Mesenchymal stem cell (in vitro differentiated cells and primary cell): ENCODE measurements at places on chromosomes 1 and 21.

- DNase-seq: no peak
These were observed 221.6 kb downstream of the DAB1 start for GRCh38 chr1:57202241-57202640.

- no peak for DNase-seq
These were observed 1048.0 kb downstream of the PLA2G4A start for GRCh38 chr1:187876775-187877174.

GRCh38 chr1:171909711-171910110 lies 68.4 kb downstream of the DNM3 start:
- DNase-seq: no peak

- peak; percentile 51 for DNase-seq
These were observed 1.5 kb downstream of the GCLM start for GRCh38 chr1:93907718-93908117.

DNA sequence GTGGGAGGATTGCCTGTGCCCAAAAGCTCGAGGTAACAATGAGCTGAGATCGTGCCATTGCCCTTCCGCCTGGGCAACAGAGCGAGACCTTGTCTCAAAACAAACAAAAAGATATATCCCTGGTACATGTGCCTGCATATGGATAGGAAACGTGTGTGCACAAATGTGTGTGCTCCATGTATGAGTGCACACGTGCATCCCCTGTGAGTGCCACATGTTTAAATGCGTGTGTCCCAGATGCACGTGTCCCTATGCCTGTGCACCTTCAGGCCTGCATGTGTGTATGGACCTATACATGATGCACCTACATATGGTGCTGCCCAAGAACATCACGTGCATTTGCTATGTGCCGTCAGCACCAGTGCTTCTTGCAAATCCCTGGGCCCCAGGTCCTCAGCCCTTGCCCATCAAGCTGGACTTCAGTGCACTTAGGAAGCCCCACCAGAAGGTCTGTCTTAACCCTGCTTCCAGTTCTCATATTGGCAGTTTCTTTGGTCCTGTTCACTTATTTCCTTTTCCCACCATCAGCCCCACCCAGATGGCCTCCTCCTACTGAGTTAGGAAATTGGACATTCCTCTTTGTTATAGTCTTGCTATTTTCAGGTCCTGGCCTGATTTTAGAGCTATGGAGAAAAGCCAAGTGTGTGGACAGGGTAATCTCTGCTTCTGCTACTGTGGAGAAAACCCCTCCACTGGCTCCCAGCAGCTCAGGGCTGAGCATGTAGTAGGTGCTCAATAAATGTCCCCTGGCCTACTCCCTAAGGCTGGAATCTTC lies 15.4 kb downstream of the TIE1 start:
- no peak for DNase-seq

- DNase-seq: no peak
These were observed 137.3 kb upstream of the PLXNA2 start for GRCh38 chr1:208381481-208381880.

DNA sequence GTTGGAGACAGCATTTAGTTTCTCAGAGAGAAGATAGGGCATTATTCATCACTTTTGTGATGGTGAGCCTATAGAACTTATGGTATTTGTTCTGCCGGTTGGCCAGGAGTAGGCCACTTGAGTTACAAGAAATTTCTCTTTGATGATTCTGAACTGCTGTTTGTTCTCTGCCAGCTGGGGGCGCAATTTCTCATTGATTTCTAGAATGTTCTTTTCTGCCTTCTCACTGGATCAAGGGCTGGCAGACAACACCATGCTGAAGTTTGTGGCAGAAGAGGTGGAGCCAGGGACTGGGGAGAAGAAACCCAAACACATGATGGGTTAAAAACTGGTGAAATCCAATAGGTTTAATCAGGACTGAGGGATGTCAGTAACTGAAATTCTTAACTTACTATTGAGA lies 360.6 kb downstream of the FAM72C start:
- no peak for DNase-seq

GRCh38 chr21:37451446-37451845 lies 84.9 kb downstream of the DYRK1A start:
- no peak for DNase-seq

DNA sequence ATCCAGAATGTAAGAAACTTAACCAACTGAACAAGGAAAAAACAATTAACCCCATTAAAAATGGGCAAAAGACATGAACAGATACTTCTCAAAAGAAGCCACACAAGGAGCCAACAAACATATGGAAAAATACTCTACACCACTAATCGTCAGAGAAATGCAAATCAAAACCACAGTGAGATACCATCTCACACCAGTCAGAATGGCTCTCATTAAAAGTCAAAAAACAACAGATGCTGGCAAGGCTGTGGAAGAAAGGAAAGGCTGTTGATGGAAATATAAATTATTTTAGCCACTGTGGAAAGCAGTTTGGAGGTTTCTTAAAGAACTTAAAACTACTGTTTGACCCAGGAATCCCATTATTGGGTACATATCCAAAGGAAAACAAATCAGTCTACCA lies 51.2 kb downstream of the RGS4 start:
- no peak for DNase-seq

- peak; percentile 25 for DNase-seq
These were observed 332.4 kb downstream of the CAMTA1 start for GRCh38 chr1:7117399-7118281.

- no peak for DNase-seq
These were observed 2.1 kb downstream of the S100A16 start for GRCh38 chr1:153610811-153611301.

DNA sequence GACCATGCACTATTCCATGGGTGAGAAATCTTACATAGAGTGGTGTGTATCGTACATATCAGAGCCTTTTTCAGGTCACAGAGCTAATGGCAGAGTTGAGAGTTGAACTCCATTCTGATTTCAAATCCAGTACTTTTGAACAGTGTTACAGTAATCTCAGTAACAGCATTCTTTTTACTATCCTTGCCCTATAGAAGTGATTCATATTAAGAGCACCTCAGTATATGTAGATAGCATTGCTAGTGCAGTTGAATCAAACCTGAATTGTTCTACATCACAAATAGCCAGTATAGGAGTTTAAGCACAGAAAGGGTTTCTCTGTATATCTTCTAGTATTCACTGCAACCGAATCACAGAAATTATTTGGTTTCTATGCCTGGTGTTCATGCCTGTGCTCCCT lies 11.4 kb upstream of the GBP6 start:
- DNase-seq: no peak

GRCh38 chr1:186943891-186944686 lies 115.3 kb downstream of the PLA2G4A start:
- no peak for DNase-seq

GRCh38 chr1:40167317-40167716 lies 6.1 kb downstream of the RLF start:
- DNase-seq: no peak

- DNase-seq: no peak
These were observed 77.0 kb downstream of the DDR2 start for GRCh38 chr1:162709132-162709860.

DNA sequence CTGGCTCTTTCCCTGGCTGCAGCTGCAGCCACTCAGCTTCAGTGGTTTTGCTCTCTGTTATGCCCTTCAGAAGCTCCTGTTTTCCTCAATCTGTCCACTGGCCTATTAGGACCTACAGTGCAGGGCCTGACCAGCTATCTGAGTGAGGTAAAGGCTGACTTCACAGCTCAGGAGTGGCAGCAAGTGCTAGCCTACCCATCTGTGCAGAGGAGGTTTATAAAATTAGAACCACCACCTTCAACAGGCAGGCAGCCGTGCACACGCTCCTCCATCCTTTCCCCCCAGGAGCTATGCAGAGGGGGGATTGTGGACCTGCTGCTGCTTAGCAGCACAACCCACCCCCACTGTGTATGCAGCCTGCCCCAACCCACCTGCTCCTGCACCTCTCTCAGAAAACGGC lies 8.3 kb downstream of the ADAR start:
- peak; percentile 33 for DNase-seq

- peak; percentile 73 for DNase-seq
These were observed 14.4 kb downstream of the PRCC start for GRCh38 chr1:156781585-156782186.

- DNase-seq: no peak
These were observed 356.8 kb upstream of the C1orf87 start for GRCh38 chr1:60430375-60430774.

DNA sequence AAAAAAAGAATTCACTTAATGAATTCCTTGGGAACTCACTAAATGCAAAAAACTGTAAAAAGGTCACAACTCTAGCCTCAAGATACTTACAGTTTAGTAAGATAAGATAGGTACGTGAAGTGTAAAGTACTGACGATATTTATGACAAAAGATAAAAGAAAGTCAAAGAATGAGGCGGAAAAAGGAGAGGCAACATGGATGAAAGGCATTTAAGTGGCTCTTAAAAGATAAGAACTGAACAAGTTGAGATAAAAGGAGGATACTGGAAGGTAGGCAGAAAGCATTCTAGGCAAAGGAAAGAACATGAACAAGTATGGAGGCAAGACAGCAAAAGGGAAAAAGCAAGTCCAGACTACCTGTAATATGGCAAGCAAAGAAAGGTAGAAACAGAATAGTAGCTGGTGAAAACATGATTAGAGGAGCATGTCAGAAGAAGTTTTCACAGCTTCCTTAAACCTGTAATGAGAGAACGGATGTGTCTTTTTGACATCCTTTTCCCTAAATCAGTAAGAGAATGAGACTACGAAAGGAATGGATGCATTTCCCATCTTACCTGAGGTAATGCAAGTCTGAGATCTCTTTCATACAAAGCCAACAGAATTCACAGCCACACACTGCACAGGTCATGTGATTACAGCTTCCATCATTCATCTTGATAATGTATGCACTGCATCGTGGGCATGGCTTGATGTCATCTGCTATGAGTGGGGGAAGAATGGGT lies 16.8 kb downstream of the RNF19B start:
- DNase-seq: no peak

GRCh38 chr21:14712121-14712715 lies 166.1 kb upstream of the SAMSN1 start:
- DNase-seq: peak; percentile 19

DNA sequence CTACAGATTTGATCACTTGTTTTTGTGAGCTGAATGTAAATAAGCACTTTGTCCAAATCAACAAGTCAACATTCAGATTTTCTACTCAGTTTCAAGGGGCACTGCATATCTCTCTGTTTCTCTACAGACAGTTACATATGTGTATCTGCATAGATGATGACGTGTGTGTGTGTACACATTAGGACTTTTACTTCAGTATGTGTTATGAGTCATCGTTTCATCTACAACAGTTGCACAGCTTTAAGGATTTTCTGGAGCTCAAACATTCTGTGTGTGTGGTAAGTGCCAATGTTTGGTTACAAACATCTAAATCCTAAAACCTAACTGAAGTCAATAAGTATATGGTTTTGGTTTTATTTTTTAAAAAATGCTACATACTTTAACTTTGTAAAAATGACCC lies 494.5 kb upstream of the PBX1 start:
- DNase-seq: peak; percentile 50

- DNase-seq: no peak
These were observed 78.6 kb downstream of the EXTL2 start for GRCh38 chr1:100816049-100816448.

- peak; percentile 46 for DNase-seq
These were observed 854.4 kb downstream of the LTN1 start for GRCh38 chr21:28138272-28138671.

DNA sequence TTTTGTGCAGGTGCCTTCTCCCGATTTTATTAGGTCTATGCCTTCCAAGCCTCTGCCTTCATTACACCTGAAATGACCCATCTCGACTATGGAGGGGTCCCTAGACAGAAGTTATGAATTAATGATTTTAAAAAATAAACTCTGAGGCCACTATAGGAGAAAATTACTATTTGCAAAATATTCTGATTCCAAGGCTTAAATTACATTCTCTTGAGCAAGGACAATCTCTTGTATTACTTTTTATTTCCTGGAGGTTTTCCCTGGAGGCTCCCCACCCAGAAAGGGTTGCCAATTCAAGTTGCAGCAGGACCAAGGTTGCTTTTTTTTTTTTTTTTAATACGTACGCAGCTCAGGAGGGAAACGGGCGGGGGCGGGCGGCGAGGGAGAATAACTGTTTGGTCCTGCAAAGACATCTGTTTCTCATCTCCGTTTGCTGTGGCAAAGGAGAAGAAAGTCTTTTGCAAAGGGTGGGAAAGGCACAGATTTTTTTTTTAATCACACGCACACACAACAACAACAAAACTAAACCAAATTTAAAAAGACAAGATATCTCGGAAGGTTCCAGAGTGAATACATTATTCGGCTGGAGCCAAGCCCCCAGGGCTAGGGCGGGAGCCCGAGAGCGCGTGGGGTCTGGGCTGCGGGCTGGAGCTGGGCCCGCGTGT lies 618 bp upstream of the SERTAD4 start:
- DNase-seq: peak; percentile 52

GRCh38 chr1:216183007-216183406 lies 240.2 kb downstream of the USH2A start:
- peak; percentile 45 for DNase-seq

DNA sequence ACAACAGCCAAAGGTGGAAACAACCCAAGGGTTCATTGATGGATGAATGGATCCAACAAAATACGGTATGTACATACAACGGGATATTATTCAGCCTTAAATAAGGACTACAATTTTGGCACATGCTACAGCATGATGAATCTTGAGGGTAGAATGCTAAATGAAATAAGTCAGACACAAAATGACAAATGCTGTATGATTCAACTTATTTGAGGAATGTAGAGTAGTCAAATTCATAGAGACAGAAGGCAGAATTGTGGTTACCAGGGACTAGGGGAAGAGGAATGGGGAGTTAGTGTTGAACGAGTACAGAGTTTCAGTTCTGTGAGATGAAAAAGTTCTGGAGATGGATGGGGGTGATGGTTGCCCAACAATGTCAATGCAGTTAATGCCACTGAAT lies 118.0 kb upstream of the PAXBP1 start:
- no peak for DNase-seq

GRCh38 chr1:7811476-7811875 lies 27.4 kb downstream of the PER3 start:
- DNase-seq: no peak

DNA sequence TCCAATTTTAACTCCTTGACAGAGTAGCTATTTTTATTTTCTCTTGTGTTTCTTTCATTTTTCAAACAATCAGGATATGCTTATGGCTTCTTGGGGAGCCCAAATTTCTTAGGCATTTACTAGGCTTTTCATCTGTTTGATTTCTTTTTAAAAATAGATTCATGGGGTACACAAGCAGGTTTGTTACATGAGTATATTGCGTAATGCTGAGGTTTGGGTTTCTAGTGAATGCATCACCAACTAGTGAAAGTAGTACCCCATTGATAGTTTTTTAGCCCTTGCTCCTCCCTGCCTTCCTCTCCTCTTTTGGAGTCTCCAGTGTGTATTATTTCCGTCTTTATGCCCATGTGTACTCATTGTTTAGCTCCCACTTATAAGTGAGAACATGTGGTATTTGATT lies 190.7 kb downstream of the CENPF start:
- no peak for DNase-seq

DNA sequence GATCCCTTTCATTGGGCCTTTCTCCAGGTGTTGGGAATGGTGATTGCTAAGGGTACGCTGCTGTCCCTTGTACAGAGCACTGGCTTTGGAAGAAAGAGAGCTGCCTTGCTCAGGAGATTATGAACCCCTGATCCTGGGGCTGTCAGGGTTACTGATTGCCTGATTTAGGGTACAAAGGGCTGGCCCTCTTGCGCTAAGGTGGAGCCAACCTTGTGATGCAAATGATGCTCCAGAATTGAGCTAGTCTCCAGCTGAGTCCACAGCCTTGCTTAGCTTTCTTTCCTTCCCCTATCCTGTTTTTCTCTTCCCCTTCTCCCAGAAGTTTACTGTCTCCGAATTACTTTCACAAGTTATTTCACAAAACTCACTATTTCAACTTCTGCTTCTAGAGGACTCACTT lies 334.7 kb downstream of the AMY1C start:
- no peak for DNase-seq

GRCh38 chr1:47709019-47709871 lies 271.4 kb downstream of the FOXD2 start:
- peak; percentile 22 for DNase-seq
